ENCODE measurements at places on chromosomes 12 and 14.

DNA sequence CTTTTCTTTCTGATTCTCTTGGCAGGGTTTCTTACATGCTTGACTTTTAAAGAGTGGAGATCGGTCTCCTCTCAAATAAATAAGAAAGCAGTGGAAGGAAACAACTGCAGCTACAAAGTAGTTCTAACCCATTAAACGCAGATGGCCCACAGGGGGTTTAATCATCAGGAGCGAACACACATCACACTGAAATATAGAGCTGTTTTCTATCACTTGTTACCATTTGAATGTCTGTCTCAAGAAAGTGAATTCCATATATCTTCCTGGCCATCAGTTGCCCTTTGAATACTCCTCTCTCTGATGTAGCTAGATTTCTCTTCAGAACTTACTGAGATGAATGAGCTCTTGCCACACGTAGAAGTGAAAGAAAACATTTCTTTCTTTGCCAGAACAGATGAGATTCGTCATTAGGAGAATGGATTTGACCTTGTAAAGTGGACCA is 29.1 kb downstream of the ALX1 start:
- no peak for DNase-seq

- DNase-seq = no peak
Measured at GRCh38 chr12:106417926-106418910, 60.7 kb downstream of the POLR3B start.

- DNase-seq = no peak
Measured at GRCh38 chr12:48978741-48979601, 849 bp downstream of the WNT1 start.

- DNase-seq = peak; percentile 54
Measured at GRCh38 chr12:55974308-55974730, 441 bp downstream of the RAB5B start.

- no peak for DNase-seq
Measured at GRCh38 chr12:128047266-128048060, 219.5 kb upstream of the TMEM132C start.

GRCh38 chr12:6074979-6075585 is 49.4 kb downstream of the VWF start:
- DNase-seq = peak; percentile 67

DNA sequence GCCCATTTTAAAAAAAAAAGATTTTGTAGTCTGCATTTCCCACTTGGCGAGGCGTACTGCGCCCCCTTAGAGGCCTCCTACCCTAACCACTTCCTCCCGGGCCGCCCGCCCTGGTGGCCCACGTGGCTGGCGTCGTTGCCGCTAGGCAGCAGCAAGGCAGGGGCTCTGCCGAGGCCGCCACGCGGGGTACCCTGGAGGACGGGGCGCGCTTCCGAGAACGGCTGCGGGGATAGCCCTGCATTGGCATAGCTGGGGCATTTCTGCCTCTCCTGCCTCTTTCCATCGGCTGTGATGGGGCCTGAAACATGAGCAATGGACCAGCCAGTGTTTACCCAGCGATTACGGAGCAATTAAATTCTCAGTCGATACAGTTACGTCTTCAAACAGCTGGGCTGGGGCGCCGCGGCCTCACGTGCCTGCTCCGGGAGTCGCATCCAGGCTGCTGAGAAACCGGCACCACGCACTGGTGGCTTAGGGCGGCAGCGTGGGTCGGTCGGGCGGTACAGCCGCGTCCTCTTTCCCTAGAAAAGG is 38.0 kb downstream of the IQSEC3 start:
- DNase-seq = peak; percentile 25

- DNase-seq = no peak
Measured at GRCh38 chr14:56143025-56143424, 24.8 kb downstream of the PELI2 start.
